ENCODE measurements at places on chromosomes 5 and 9.

DNA sequence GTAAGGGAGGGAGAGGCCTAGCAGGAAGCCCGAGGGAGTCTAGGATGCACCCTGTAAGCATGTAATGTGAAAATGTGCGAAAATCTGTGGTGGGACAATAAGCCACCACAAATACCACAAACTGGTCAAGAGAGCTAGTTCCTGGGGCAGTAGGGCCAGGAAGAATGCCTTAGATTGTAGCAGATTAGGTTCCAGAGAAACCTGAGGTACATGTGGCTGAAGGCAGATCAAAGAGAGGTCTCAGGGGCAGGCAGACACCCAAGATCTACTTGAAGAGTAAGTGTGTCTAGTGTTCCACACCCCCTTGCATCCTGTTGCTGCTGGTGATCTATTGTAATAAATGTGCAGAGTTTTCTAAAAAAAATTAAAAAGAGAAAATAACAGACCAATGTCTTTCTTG, 1677.3 kb upstream of the CDH6 start:
- no peak for DNase-seq

GRCh38 chr5:53263151-53263550, 153.6 kb upstream of the MOCS2 start:
- DNase-seq = no peak

DNA sequence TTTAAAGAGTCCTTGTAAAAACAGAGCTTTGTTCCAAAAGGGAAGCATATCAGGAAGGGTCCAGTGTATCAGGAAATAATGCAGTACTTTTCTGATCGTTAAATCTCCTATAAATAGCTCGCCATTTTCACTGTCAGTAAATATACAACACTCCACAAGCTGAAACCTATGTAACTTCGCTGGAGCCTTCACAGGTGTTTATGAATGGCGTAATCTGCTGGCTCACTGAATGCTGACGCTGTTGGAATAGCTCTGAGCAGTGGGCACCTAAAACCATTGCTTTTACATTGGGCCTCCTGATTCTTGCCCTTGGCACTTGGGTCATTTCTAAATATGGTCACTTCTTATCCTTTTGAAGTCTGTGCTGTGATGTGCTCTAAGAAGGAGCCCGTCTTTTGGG, 4.3 kb downstream of the SHC3 start:
- DNase-seq = no peak

GRCh38 chr9:8924562-8924961, 1125.0 kb upstream of the DMAC1 start:
- no peak for DNase-seq

- no peak for DNase-seq
Observed at GRCh38 chr5:127311781-127312525, 21.4 kb downstream of the MEGF10 start.

GRCh38 chr9:10331157-10331556, 281.6 kb downstream of the PTPRD start:
- no peak for DNase-seq

GRCh38 chr5:40909264-40909663, at the start of gene C7:
TSS of gene C7 (plus strand) at chr5:40909497. CDS start at chr5:40909611, 114 bp downstream.
- no peak for DNase-seq

DNA sequence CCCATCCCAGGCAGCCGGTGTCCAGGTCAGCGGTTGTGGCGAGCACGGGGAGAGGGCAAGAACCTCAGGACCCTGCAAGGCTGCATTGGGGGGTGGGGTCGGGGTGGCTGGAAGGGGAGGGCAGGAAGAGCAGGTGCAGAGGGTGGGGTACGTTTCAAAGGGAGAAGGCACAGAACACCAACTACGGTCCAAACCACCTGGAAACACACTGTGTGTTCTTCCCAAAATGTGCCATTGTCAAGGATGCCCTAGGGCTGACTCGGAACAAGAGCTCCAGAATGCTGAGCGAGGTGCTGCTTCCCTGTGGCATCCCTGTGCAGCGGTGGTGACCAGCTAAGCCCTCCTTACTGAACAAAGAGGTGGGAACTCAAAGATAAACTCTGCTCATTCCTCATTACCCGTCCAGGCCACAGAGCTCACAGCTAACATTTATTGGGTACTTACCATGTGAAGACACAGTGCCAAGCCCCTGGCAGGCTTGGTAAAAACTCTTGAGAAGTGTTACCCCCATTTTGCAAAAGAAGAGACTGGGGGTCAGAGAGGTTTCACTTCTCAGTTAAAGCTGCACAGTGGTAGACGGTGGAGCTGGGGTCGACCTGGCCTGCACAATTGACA, 153.8 kb downstream of the COL23A1 start:
- DNase-seq = no peak

- no peak for DNase-seq
Observed at GRCh38 chr5:39433848-39434247, 9.1 kb upstream of the DAB2 start.

GRCh38 chr5:66072031-66072430, 72.1 kb upstream of the SREK1 start:
- no peak for DNase-seq

Data from activated T-cell treated with anti-CD3 and anti-CD28 coated beads, Interleukin-2, amount 50 U/mL, for 72 hours (primary cell).